A549 treated with AZD2906 at 1 μM for 4 hours (cell line): ENCODE measurements at places on chromosomes 5 and 9. TPM values are rescaled to one million over a fixed set of nuclear protein-coding genes. Genes with fewer than 3 reads are reported as not detected.

Gene IL5
- total RNA-seq = not detected in 5 replicates

Gene S100Z
- total RNA-seq = not detected in 5 replicates

Gene SPAAR
- total RNA-seq = 0.05 to 0.09 TPM (median 0.06 TPM) in 4 of 5 replicates, not detected in the other

Gene FAM163B
- total RNA-seq = not detected in 5 replicates

Gene CER1
- not detected in 5 replicates for total RNA-seq

Gene GLRA1
- total RNA-seq = not detected in 5 replicates

Gene SPINK13
- 0.24 to 0.66 TPM (median 0.38 TPM) in 5 replicates for total RNA-seq

Gene TRIM7
- 25.9 to 43.9 TPM (median 40.4 TPM) in 5 replicates for total RNA-seq

Gene MLANA
- not detected in 5 replicates for total RNA-seq

Gene CENPH
- 26.3 to 30.6 TPM (median 27.4 TPM) in 5 replicates for total RNA-seq
